T follicular helper cell (primary cell): ENCODE measurements at places on chromosomes 3 and 15.

GRCh38 chr3:17290894-17291293 lies 406.1 kb downstream of the PLCL2 start:
- no peak for DNase-seq

DNA sequence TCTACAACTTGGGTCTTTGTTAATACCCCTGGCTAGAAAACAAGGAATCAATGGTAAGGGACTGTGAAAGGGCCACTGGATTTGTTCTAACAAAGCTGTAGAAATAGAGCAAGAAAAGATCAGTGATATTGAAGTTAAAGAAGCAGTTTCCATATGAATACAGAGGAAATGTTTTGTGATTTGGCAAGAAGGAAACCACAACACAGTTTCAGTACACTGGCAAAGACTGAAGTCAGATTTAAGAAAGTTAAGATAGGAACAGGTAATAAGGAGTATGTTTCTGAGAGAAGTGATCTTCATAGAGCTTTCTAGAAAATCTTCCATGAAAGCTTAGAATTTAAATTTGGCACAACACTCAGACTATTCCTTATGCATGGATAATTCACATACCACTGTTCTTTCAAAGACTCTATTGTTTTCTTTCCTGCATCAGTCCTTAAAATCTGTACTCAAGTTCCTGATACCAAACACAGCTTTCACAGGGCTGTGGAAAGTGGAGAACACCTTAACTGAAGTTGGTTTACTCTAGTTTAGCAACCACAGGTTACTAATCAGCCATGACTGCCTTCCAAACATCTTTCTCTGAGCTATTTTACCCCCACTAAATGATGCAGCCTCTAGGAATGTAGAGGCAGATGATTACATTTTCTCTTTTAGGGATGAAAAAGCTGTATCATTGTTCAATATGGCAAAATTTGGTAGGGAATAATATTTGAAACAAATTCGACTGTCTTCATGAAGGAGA lies 32.4 kb upstream of the ALCAM start:
- DNase-seq = no peak

GRCh38 chr15:95561463-95561862 lies 769.0 kb upstream of the NR2F2 start:
- DNase-seq = no peak

DNA sequence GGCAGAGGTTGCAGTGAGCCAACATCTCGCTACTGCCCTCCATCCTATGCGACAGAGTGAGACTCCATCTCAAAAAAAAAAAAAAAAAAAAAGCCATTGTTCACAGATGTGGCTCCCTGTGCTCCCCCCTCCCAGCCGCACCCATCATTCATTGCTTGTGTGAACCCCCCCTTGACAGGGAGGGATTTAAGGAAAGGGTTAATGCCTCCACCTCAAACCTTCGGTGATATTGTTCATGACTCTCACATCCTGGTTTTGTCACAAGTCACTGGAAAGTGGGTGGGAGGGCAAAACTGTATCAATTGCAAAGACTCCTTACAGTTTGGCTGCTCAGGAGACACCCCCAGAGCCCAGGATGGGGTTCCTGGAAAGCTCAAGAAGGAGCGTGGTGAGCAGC lies 7.7 kb downstream of the SLC6A6 start:
- no peak for DNase-seq
